ENCODE measurements at places on chromosomes 7 and 10.

DNA sequence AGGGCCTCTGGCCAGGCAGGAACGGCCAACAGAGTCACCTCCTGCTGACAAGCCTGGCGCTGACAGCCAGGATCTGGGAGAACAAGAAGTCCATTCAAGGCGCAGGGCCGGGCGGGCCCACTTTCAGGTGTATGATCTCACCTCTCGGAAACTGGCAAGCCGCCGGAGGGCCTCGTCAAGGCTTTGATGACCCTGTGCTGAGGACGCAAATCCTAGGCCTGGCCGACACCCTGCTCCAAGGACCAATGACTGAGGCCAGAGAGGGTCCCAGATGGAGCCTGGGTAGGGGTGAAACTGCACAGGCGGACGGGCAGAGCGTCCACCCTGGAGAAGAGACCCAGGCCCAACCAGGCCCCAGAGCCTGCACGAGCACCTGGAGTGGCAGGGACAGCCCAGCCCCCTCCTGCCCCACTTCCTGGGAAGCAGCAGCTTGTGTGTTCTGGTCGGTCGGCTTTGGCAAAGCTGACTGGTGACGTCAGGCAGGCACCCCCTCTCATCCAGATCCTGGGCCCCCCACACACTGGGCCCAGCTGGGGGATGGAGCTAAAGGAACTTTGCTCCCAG lies 30.6 kb downstream of the MYL10 start:
- no peak for DNase-seq

DNA sequence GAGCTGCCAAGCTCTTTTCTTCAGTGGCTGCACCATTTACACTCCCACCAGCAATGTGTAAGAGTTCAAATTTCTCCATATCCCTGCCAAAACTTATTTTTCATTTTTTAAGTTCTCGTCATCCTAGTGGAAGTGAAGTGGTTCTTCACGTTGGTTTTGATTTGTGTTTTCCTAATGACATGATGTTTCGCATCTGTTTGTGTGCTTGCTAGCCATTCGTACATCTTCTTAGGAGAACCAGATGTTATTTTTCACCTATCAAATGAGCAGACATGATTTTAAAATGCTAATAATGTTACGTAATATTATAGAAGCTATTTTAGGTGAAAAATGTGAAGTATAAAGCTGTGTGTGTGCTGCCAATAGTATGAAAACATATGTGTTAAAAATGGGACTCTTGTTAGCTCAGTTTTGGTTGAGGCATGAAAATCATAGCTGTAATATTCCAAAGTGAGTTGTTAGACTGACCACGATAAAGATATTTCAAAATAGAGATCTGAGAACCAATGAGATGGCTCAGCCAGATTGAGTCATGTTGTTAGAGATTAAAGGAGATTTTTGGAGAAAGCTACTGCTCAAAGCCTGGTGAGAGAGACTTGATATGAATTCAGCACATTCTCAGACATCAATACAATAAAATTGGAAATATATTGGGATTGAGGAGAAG lies 25.9 kb upstream of the GALNT11 start:
- DNase-seq = no peak

- DNase-seq = no peak
These were observed 217.2 kb downstream of the TWIST1 start for GRCh38 chr7:18900236-18900635.

GRCh38 chr7:98456866-98457265 lies 56.0 kb upstream of the BAIAP2L1 start:
- DNase-seq = no peak

DNA sequence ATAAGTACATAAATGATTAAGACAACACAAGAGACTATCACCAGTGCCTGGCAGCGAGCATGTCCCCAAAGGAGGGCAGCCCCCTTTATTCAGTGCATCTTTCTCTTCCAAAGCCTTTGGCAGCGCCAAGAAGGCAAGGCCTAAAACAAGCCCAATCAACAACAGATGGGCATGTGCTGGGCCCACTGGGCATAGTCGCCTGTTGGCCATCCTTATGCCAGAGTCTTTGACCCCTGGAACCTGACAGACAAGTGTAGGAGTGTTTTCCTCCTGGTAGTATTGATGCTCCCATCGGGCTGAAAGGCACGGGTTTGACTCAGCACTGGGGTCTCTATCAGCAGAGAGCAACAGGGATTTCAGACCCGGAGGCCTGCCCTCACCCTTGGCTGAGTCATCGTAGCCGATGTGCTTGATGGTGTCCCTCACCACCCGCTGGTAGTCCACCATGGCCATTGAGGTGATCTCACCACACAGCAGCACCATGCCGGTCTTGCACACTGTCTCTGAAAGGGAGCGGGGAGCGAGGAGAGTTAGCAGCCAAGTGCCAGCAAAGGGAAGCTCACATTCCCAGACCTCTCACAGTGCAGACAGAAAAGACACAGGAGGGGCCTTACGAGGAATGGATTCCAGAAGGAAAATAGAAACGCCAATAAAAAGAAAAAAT lies 5.8 kb downstream of the MAT1A start:
- no peak for DNase-seq

DNA sequence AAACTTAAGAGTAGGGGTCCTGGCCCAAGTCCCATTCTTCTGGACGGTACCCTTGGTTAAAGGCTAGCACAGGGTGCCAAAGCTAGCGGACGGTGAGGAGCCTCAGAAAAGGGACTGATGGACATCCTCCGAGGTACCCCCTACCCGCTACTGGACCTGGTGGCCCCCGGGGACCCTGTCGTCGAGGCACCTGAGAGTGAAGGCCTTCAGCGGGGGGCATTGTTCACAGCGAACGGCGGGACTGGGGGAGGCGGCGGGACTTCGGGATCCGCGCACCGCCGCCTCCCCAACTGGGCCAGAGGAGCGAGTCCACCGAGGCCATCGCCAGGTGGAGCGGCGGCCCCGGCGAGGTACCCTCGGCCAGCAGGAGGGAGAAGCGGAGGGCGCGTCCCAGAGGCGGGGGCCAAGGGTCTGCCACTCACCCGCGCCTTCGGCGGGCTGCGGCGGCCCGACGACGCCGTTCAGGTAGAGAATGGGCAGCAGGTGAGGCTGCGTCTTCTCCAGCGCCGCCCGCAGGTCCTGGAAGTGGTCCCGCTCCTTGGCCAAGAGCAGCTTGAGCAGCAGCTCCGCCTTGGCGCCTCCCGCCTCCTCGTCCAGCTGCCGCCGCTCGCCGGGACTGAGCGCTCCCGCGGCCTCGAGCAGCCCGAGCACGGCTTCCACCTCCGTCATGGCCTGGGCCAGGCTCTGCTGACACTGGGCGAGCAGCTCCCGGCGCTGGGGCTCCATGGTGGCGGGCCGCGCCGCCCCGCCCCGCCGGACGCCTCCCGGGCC lies 575 bp downstream of the DLG5 start:
- no peak for DNase-seq

- no peak for DNase-seq
These were observed 23.8 kb upstream of the AHR start for GRCh38 chr7:17274551-17275245.

DNA sequence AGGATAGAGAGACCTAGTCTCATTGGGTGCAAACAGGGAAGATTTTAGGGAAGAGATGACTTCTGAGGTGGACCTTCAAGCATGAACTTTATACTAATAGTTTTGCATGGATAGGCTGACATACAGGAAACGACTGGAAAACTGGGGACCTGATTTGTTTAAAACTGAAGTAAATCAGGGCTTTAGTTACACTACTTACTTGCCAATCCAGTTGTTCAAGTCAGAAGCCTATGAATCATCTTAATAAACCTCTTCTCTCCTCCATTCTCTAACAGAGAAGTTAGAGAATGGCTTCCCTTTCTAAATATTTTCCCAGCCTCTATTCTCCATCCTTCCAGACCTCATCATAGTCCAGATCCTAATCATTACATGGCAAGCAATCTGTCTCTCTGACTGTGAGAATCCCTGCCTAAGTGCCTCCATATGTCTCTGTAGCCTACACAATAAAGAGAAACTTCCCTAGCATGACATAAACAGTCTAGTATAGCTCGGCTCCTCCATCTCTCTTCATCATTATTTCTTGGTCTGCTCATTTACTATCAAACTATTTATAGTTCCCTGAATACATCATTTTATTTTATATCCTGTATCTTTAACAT lies 55.8 kb downstream of the PRKG1 start:
- no peak for DNase-seq

DNA sequence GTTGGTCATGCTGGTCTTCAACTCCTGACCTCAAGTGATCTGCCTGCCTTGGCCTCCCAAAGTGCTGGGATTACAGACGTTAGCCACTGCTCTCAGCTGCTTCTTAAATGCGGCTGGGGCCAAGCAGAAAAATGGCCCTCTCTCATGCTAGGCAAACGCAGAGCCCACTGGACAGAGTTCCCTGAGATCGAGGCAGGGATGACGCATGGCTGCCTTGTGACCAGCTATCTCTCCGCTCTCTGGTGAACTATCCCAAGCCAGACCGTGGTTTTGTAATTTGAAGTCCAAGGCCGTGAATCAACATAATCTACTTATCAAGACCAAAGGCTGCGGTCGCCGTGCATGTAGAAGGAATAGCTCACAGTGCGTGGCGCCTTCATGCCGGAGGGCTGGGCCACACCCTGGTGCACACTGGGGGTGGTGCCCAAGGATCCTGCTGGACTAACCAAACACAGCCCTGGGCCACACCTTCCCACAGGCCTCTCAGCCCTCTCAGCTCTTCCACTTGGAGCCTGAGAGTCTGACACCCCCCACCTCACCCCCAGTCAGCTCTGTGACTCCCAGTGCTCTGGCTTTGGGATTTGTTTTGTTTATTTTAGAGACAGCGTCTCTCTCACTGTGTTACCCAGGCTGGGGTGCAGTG lies 88.1 kb upstream of the CUX1 start:
- no peak for DNase-seq

DNA sequence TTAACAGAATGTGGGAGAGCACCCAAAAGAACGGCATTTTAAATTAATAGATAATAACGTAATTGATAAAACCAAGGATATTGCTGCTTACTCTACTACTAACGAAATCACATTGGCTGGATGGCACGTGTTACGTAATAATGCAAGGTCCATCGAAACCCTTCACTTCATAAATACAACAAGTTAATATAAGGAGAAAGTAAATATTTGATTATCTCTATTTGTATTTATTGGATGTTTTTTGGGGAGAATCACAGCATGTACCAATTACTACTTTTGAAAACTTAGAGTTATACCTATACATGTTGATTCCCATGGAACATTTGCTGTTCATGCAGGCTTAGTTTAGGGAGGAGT lies 1.6 kb downstream of the PRKG1 start:
- no peak for DNase-seq

DNA sequence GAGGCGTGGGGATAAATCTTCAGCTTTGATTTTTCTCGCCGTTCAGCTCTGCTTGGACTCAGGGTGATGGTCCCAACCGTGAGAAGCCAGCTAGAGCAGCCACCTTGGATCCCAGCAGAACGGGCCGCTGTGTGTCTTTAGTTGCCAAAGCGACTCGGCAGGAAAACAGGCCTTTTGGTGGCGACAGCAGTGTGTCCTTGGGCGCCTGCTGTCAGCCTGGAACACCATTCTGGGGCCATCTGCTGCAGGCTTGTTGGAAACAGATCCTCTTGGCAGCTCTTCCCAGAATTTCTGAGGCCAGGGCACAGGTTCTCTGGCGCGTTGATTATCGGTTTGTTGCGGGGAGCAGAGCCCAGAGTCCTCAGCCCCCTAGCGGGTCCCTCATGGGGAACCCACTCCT lies 97.6 kb downstream of the CUX1 start:
- no peak for DNase-seq

- no peak for DNase-seq
These were observed 201.2 kb downstream of the SNX10 start for GRCh38 chr7:26492816-26493215.

GRCh38 chr10:30963992-30964930 lies 67.4 kb downstream of the ZNF438 start:
- DNase-seq = no peak

DNA sequence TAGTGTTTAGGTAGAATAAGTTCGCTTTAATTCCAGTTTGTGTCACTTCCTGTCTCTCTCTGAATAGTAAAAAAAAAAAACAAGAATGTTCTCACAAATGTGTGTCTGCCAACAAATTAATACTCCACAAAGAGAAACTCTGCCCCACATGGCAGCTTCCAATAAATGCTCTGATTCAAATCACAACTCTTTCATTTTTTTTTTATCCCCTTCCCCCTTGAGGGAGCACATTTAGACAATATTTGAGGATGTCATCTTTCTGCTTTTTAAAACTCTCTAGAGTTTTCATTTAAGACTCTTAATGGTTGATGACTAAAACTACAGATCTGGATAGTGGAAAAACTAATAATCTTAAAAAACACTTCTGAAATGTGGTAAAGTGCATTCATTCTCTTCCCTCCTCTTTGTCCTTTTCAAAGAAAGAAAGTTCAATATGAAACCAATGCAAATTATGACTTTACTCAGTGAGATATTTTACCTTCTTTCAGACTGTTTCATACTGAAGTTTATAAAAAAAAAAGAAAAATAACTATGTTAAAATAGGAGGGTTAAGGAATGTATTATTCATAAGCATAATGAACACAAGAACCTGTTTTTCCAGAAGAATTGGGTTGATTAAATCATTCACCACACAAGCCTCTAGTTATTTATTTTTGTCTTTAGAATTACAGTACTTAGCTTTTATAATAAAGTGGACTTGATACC lies 42.3 kb downstream of the ARID5B start:
- DNase-seq = no peak

DNA sequence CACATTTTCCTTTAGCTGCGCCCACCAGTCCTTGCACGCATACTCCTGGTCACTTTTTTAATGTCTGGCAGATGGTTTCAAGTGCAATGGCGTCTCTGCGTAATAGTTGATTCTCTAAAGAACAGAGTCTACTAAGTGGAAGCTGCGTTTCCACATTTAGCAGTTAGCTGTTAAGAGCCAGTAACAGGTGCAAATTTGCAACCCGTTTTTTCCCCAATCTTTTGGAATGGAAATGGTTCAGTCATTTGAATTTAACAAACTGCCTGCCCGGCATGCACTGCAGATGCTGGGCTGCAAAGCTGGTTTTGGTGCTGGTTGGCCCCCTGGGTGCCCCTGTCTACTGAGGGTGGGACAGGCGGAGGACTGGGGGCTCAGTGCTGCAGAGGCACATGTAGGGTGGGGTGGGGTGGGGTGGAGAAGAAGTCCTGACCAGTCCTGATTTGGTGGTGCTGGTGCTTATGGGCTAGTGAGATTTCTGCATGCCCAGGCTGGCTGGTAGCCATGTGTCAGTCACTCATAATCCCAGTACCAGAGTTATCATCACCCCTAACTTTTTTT lies 43.9 kb downstream of the CUX1 start:
- no peak for DNase-seq

DNA sequence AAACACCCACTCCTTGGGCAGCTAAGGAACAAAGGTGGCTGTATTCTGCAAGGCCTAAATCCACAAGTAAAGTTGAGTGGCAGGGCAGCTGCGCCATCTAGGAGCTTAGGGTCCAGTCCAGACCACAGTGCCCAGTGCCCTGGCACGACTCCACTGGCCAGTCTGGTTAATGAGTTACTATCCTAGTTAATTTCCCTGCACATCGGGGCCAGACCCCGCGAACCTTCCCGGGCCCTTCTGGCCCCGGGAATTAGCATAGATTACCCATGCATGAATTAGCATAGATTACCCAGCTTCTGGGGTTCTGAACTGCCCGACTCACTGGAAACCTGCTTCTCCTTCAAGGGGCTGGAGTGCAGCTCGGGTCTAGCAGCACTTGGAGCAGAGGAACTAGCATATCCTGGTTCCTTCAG lies 3.2 kb upstream of the EMX2 start:
- DNase-seq = no peak

GRCh38 chr7:129122078-129122750 lies 22.3 kb upstream of the TSPAN33 start:
- DNase-seq = no peak

Data from effector CD4-positive, alpha-beta T cell (primary cell).